Brain (organoid and tissue), 16 donors: ENCODE measurements at places on chromosomes 3 and 15.

- no peak for DNase-seq
Measured at GRCh38 chr3:15591242-15591641, 10.1 kb downstream of the HACL1 start.

- no peak for DNase-seq
Measured at GRCh38 chr3:66567077-66567476, 66.3 kb upstream of the LRIG1 start.

GRCh38 chr15:67023517-67024313 is 41.7 kb upstream of the SMAD3 start:
- no peak for DNase-seq

DNA sequence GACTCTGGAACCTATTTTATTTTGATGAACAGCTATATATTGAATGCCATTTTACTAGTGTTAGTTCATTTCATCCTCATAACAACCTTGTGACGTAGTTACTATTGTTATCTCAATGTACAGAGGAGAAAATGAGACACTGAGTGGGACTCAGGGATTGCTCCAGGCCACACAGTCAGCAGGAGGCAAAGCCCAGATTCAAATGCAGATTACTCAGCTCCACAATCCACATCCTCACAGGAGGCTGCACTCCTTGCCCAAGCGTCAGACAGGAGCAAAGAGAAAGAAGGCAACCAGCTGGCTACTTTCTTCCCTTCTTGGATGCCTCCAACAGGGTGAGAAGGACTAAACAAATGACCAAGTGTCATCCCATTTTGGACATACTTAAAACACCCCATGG is 92.0 kb upstream of the CCDC54 start:
- DNase-seq, result no peak

GRCh38 chr15:76197703-76198455 is 113.4 kb downstream of the ETFA start:
- no peak for DNase-seq

- DNase-seq, result no peak
Measured at GRCh38 chr15:60407415-60407805, 9.6 kb upstream of the ANXA2 start.

DNA sequence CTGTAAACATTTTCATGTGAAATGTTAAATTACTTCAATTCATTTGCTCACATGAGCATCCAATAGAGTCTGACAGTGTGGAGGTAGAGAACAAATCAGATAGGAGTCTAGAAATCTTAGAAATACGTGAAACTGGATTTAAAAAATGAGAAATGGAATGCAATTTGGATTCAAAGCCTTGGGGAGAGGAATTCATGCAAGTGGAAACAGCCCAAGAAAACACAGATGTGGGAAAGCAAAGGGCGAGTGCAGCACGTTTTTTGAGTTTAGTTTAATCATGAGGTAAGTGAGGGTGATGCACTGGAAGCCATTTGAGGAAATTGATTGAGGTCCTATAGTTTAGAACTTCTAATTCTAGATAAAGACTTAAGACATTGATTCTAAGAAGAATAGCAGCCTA is 434.7 kb downstream of the C3orf38 start:
- DNase-seq, result no peak

DNA sequence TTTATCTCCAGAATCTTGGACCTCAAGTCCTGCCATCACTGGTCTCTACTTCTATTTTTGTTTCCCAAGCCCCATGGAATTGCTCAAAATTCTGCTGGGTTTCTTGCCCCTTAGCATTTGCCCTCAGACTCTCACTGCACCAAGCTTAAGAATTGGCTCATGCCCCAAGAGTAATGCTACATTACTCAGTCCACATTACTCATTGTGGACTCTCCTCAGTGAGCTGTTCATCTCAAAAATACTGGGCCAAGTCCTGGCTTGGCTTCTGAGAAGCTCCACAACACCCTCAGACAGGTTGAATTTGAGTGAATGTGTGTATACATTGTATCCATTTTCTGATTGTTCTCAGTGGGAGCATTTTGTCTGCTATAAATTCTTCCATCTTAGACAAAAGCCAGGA is 364.4 kb upstream of the ARHGEF26 start:
- DNase-seq, result no peak

DNA sequence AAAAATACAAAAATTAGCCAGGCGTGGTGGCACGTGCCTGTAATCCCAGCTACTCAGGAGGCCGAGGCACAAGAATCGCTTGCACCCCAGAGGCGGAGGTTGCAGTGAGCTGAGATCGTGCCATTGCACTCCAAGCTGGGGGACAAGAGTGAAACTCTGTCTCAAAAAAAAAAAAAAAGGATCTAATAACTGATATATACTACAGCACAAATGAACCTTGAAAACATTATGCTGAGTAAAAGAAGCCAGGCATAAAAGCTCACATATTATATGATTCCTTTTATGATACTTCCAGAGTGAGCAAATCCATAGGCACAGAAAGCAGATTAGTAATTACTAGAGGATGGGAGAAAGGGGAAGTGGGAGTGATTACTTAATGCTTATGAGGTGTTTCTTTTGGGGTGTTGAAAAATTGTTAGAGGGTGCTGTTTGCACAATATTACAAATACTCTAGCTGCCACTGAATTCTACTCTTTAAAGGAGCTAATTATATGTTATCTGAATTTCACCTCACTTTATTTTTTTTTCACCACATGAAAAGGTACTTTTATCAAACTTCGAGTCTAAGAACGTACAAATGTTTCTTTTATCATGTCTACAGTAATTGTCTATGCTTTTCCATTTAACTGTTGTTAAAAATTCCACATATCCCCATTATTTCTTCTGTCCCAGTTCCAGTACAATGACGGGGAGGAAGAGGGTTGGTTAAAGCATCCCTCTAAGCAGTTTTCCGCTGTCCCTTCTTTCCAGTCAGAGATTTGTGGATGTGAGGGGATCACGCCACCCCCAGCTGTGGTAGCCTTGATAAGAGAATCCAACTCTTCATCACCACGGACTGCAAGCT is 77.7 kb upstream of the FAM174B start:
- DNase-seq, result no peak

- DNase-seq, result no peak
Measured at GRCh38 chr3:53750253-53751210, 95.7 kb downstream of the CHDH start.

DNA sequence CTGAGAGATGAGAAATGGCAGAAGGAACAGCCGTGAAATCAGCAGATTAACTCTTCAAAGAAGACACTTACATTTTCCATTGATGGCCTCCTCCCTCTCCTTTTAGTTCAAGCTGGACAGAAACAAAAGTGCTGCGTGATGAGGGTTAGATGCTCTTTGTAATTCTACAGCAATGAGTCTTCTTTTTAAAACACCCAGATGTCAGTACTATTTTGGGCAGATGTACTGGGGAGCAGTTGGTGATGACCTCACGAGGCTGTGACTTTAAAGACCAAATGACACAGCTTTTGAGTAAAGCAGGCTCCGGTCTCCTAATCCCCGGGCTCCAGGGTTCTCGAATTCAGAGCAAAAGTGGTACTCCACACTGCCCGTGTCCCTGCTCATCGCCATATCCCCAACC is 198.2 kb downstream of the SLCO3A1 start:
- no peak for DNase-seq

- no peak for DNase-seq
Measured at GRCh38 chr3:31934866-31935265, 46.2 kb downstream of the OSBPL10 start.

- DNase-seq, result no peak
Measured at GRCh38 chr3:16411441-16411840, 102.1 kb downstream of the RFTN1 start.

DNA sequence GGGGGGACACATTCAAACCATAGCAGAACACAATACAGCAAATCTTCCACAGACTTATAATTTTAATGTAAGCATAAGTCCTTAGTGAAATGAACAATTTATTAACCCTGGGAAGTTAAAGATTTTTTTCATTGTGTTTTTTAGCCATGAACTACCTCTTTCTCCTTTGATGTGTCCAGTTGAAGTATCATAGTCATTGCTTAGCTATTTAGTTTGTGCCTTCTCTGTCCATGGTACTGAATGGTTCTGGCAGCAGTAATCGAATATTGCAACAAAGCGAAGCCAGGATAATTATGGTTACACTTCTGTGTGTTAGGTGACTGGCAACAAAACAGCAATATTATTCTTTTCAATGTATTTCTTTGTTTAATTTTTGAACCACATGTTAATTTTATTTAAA is 403.0 kb upstream of the ONECUT1 start:
- no peak for DNase-seq

- no peak for DNase-seq
Measured at GRCh38 chr3:135242285-135242684, 447.2 kb downstream of the EPHB1 start.

DNA sequence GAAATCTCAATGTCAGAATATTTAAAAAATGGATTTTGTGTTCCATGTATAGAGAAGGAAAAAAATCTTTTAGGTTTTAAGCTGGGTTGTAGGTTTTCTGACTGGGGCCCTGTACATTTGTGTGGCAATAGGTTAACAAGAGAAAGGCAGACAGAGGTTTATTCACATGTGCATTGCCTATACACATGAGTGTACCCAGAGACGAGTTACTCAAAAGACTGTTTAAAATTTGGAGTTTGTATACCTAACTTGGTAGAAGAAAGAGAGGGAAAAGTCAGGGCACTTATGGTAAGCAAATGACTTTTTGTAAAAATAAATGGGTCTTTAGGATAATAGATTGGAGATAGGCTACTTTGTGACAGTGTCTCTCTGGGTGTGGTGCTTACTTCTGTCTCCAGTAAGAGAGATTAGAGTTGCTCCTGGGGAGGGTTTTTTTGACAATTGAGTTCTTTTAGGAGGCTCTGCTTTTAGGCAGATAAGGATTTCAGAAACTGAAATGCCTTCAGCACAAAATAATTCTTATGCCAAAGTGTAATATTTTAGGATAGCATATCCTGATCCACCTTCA is 225.2 kb downstream of the TCF12 start:
- DNase-seq, result no peak

DNA sequence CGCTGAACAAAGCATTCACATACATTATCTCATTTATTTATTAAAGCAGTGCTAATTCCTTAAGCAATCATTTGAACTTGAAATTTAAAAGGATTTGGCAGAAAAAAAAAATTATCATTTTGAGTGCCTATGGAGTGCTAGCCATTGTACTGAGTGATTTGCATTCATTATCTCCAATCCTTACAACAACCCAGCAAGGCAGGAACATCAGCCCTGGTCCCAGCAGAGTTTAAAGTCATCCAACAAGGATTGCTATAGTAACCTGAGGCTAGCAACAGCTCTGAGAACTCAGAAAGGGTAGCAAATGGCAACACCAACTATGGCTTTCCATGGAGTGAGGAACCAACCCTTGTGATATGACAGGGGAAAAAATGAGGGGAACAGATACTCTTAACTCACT is 237.6 kb upstream of the SETMAR start:
- no peak for DNase-seq

- no peak for DNase-seq
Measured at GRCh38 chr3:36394176-36394575, 13.9 kb downstream of the STAC start.

DNA sequence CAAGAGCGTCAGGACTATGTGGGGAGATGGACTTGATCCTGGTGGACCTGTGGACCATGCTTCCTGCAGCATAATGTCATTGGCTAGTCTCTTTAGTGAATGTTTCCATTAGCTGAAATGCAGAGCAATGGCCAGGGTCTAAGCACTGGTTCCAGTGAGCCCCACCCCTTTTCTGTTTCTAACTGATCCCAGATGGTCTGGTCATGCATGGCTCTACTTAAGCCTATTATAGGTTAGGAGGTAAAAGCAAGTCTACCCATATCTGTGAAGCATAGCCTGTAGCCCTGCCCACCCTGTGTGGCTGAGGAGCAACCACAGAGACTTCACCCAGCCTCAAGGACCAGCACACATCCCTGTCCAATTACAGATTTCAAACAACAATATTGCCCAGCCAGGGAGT is 419.2 kb downstream of the ZNF385D start:
- DNase-seq, result no peak

DNA sequence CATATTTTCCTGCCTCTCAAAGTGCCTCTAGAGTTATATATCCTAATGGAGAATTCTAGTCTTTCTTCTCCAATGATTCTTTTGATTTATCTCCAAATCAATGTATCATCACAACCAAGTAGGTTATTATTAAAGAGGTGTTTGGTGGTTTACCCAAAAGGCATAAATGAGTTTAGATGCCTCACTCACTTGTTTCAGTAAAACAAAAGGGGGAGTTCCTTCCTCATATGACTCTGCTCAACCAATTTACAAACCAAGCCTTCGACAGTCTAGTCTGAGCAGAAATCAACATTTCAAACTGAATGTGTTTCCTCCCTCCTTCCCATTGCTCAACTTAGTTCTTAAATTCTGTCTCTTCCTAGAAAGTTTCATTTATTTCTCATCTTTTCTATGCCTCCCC is 116.5 kb downstream of the TNIK start:
- DNase-seq, result no peak
